ENCODE measurements at places on chromosomes 2 and 18.
A peak's percentile ranks its signal among the peaks of the same experiment; 100 is the strongest.

DNA sequence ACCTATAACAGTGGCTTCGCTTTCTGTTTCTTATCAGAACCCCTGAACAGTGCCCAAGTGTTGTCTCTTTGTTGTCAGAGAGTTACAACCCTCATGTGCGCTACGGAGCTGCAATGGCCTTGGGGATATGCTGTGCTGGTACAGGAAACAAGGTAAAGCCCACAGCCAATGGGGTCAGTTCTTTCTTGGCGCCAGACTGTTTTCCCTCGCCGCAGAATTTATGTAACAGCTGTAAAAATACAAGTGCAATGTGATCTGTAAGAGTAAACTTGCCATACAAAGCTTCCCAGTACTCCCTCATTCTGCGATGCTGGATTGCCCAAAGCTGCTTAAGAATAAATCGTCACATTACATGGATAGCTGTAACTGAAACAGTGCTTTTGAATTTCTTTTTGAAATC lies 13.9 kb upstream of the HTR2B start:
- no peak for DNase-seq

GRCh38 chr2:96538487-96539214 lies 2.1 kb downstream of the ARID5A start:
- peak; percentile 87 for DNase-seq

GRCh38 chr2:44166096-44166495 lies 2.6 kb upstream of the PPM1B start:
- DNase-seq: no peak

GRCh38 chr18:33034212-33034611 lies 261.4 kb upstream of the KLHL14 start:
- no peak for DNase-seq

DNA sequence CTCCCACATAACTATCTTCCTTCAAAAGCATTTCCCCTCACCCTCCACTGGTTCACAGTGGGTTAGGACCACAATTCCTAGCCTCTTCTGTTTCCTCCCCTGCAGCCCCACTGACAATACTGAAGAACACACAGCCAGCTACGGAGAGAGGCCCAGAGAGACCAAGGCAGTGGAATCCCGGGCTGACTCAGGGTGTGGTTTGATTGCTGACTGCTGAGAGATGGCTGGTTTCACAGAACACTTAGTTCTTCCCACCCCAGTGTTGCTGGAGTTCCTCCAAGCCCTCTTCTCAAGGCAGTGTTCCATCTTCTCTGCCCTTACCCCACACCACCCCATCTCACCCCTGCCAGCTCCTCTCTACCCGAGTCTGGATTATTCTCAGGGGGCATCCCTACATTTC lies 43.3 kb upstream of the ZFP36L2 start:
- no peak for DNase-seq

GRCh38 chr2:1446301-1446700 lies 33.0 kb downstream of the TPO start:
- DNase-seq: no peak

GRCh38 chr2:215583881-215584280 lies 148.0 kb upstream of the FN1 start:
- DNase-seq: no peak

DNA sequence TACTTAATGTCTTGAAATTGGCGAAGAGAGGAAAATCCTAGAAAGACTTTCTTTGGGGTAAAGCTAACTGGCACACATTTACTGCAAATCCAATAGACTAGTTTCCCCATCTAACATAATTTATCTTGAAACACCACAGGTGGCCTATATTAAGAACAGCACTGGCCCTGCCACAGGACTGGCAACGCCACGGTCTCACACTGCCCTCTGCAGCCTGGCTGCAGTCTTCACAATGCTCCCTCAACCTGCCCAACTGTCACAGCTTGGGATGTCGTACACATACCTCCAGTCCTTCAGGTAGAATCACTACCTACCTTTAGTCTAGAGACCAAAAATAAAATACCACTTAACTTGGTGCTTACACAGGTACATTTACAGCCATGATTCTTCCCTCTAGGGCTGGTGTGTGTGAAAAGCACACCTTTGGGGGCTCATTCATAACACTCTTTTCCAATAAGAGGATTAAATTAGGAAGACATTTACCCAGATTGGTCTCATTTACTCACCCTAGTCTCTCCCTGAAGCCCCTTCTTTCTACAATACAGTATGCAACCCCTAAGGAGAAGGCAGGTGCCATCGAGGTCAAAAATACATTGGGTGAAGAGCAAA lies 222.2 kb downstream of the C1D start:
- DNase-seq: no peak

- DNase-seq: peak; percentile 41
Observed at GRCh38 chr2:203535078-203535783, at the start of gene RAPH1. RAPH1 (minus strand) TSS chr2:203535301; CDS start chr2:203495353, 39,948 bp downstream.

GRCh38 chr2:15311201-15311907 lies 249.8 kb downstream of the NBAS start:
- no peak for DNase-seq

DNA sequence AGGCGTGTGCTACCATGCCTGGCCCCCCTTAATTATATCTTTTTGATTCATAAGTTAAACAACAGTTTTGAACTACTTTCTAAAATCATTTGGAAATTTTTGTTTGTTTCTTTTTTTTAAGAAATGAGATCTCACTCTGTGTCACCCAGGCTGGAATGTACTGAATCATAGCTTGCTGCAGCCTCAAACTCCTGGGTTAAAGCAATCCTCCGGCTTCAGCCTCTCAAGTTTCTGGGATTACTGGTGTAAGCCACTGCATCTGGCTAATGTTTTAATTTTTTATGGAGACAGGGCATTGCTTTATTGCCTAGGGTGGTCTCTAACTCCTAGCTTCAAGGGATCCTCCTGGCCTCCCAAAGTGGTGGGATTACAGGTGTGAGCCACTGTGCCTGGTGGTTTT lies 71.5 kb downstream of the BABAM2 start:
- DNase-seq: no peak

- no peak for DNase-seq
Observed at GRCh38 chr2:237118025-237118424, 32.3 kb downstream of the COPS8 start.

- DNase-seq: no peak
Observed at GRCh38 chr2:10481666-10482157, 33.6 kb upstream of the ODC1 start.
